ENCODE measurements at places on chromosomes 1 and 21.
A peak's percentile ranks its signal among the peaks of the same experiment; 100 is the strongest.

GRCh38 chr1:242242983-242243382 lies 244.1 kb upstream of the MAP1LC3C start:
- no peak for DNase-seq

- DNase-seq, result no peak
Measured at GRCh38 chr1:210777914-210778313, 356.0 kb downstream of the KCNH1 start.

- no peak for DNase-seq
Measured at GRCh38 chr1:167762061-167762746, 40.4 kb downstream of the MPZL1 start.

DNA sequence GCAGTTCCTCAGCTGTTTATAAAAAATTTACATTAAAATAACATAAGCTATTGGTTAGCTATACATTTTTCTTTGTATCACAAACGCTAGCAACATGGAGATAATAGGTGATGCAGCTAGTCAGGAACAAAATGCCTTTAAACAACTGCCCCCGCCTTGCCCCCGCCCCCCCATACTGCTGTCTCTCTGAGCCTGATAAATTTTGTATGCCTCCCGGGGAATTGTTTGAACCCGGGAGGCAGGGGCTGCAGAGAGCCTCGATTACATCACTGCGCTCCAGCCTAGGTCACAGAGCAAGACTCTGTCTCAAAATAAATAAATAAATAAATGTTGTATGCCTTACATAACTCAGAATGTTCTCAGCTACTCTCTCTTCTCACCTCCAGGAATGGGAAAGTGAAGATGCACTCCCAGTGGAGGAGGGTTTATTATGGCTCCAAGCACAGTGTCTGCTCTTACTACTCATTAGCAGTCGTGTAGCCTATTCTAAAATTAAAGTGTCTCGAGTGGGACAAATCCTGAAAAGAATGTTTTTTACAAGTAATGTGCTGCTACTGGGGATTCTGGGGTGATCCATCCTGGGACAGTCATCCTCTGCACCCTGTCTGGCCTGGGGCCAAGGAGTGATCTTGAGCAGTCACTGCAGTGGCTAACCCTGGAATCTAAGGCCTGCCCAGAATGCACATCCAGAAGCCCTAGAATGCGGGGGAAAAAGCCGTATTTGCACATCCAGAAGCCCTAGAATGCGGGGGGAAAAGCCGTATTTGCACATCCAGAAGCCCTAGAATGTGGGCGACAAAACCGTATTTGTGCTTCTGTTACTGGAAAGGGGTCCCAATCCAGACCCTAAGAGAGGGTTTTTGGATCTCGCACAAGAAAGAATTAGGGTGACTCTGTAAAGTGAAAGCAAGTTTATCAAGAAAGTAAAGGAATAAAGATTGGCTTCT lies 39.4 kb upstream of the ZNF496 start:
- peak; percentile 25 for DNase-seq

GRCh38 chr1:108961198-108961597 lies 2.1 kb downstream of the CLCC1 start:
- no peak for DNase-seq

DNA sequence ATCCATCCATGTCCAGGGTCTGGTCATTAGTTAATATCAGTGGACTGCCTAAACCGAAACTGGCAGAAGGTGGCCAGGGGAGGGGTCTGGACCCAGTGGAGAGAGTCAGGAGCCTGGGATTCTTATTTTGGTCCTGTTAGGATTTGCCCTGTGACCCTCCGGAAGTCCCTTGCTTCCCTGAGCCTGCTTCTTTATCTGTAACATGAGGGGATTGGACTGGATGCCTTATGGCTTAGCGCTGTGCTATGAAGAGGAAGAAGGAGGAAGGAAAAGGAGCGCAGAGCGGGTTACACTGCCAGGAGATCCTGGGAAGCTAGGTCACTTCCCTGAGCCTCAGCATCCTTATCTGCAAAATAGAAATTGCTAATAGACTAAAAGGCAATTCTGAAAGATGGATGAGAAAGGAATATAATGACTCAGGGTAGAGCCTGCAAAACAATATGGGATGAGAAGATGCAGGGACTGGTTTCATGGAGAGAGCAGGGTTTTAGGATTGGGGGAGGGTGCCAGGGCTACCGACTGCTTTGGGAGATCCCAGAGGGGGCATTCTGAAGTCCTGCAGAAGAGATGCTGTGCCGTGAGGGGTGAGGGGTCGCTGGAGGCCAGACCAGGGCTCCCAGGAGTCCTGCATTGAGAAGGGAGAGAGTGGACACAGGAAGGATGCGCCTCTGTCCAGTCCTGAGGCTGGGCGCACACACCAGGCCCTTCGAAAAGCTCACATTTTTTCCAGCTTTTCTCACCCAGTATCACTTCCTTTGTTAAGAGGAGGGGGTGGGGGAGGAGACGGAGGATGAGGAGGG lies 460 bp upstream of the ADORA1 start:
- no peak for DNase-seq

DNA sequence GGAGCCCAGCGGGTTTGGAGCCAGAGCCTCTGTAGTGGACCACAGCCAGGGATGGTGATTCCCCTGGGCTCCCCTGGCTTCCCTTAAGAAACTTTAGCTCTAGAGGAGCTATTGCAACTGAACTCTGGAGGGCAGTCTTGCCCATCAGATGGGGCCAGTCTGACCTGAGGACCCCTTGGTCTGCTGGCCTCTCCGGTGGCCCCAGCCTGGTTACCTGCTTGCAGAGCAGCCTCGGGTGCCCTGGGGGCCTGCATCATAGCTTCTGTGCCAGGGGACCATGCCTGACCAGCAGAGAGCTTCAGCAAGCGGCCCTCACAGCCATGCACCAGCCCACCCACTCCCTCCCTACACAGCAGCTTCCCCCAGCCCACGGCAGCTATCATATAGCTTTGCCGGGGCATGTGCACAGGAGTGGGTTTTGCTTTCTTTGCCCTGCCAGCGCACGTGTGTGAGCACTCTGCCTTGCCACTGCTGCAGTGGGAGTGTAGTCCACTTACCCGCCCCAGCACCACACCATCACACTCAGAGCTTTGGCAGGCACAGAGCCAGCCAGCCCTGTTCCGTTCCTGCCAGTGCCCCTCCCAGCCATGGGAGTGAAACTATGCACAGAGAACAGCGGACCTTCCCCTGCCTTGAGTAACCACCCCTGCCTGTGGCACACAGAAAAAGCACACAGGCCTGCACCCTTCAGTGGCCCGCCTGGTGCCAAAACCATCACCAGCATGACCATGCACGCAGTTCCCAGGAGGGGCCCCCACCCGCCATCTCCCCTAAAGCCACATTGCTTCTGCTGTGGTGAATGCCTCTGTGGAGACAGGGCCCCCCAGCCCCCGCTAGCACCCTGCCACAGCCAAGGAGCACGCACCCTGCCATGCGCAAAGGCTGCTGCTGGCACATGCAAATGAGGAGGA lies 442.9 kb upstream of the NEGR1 start:
- no peak for DNase-seq

GRCh38 chr21:14401217-14401616 lies 18.3 kb upstream of the HSPA13 start:
- DNase-seq, result no peak

GRCh38 chr1:218377143-218377660 lies 32.1 kb downstream of the TGFB2 start:
- no peak for DNase-seq

GRCh38 chr1:184972315-184973055 lies 1.8 kb downstream of the NIBAN1 start:
- no peak for DNase-seq

GRCh38 chr1:3790952-3791351 lies 5.3 kb downstream of the LRRC47 start:
- DNase-seq, result no peak

GRCh38 chr1:92838519-92838918 lies 6.7 kb downstream of the RPL5 start:
- DNase-seq, result no peak

GRCh38 chr1:12620488-12620865 lies 2.5 kb upstream of the DHRS3 start:
- DNase-seq, result no peak

DNA sequence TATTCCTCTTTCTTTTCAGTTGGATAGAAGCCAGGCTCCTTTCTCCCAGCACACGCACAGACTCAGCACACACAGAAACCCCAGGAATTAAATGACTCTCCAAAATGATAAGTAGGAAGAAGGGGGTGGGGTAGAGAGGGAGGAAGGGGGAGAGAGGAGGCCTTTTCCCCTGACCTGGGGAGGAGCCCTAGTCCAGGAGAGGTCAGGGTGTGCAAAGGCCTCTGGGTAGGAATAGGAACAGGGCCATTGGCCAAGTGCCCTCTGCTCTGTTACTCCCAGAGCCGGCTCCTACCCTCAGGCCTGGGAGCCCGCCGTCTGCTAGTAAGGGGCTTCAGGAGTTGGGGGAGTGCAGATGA lies 35.6 kb upstream of the PUM1 start:
- no peak for DNase-seq

DNA sequence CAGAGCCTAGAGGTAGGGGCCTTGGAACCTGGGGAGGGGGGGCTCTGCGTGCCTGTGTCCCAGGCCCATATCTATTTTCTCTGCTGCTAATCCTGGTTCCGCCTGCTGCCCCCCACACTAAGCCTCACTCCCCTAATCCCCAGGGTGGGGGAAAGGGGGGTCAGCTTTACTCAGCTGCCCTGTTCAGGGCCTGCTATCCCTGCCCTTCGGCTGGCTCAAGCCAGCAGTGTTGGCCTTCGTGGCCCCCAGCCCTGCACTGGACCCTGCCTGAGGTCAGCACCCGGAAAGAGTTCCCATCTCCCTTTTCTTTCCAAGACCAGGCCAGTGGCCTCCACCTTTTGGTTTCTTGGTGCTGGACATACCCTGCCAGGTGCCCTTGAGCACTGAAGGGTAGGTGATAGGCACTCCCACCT lies 8.4 kb downstream of the ZBTB7B start:
- no peak for DNase-seq

DNA sequence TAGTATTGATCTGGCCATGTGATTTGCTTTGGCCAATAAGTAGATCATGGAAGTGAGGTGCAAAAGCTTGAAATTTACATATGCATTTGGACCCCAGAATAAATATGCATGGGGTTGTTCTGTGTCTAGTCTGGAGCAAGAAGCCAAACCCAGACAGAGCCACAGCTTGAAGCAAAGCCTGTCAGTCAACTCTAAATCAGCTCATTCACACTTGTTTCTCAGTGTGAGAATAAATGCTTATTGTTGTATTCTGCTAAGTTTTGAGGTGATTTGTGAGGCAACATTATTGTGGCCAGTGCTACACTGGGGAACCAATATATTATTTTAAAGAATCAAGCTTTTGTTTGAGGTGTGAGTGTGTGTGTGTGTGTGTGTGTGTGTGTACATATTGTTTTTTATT lies 12.2 kb upstream of the PGLYRP3 start:
- DNase-seq, result no peak

GRCh38 chr21:26127918-26128317 lies 42.7 kb downstream of the APP start:
- DNase-seq, result no peak

GRCh38 chr1:207152792-207153468 lies 48.9 kb downstream of the C4BPA start:
- DNase-seq, result no peak

DNA sequence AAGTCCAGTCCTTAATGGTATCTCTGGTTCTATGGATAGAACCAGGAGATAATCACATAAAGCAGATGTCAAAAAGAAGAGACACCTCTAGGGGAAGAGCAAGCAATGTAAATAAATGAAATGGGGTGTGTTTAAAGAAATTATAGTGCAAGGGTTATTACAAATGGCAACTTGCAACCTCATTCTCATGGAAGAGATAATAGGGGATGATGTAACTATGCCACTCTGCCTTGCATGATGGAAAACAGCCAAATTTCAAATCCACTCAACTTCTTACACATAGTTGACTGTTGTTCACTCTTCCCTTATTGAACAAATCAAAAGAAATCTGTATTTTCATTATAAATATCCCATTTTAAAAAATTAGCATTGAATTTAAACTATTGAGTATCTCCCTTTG lies 274.0 kb upstream of the TMPRSS15 start:
- DNase-seq, result no peak

- no peak for DNase-seq
Measured at GRCh38 chr1:209341146-209341545, 242.4 kb upstream of the CAMK1G start.

- no peak for DNase-seq
Measured at GRCh38 chr1:48099072-48099773, 102.0 kb upstream of the TRABD2B start.

GRCh38 chr1:90122654-90123340 lies 127.9 kb downstream of the ZNF326 start:
- DNase-seq, result peak; percentile 1

DNA sequence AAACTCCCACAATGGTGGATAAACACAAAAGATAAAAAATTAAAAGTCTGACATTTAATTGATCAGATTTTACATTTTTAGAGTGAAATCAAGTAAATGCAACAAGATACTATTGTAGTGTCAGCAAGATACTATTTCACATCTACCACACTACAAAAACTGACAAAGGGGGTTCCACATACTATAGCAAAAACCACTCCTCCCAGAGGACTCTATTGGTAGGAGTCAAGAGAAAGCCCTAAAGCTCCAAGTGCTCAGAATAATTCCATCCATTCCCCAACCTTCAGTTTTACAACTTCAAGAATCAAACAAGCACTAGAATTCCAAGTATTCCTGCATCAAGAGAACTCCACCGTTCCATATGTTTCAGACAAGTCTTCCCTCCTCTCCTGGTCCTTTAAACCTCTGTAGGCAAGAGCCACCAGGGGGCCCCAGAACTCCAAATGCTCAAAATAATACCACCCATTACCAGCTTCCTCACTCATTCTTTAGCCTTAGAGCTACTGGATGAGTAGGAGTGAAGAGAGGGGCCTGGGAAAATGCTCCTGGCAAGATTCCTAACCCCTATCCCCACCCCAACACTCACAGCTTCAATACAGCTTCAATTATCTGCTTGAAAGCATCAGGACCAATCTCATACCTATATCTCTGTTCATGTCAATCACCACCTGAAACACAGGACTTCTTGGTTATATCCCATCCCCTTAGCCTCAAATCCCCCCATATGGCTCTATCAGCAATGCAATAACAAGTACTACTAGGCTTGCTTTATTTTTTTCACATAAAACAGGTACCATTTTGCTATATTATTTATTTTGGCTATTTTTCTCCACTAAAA lies 9.9 kb downstream of the TOR1AIP2 start:
- DNase-seq, result no peak

GRCh38 chr1:153028766-153029165 lies 2.2 kb upstream of the SPRR1B start:
- no peak for DNase-seq

DNA sequence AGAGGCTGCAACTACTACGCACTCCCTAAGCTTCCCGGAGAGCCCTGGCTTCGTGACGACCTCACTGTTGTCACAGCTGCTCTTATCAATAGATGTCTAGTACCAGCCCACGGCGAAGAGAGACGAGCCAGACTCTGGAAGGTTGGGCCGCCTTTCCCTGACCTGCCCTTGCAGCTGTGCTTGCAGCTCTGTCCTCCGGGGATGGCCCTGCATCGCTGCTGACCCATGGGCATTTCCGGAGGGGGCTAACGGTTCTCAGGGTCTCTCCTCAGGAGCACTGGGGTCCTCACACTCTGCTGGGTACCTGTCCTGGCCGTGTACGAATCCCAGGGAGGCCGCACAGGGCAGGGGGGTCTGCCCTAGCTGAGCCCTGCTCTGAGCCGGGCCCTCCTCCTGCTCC lies 93.8 kb upstream of the COL6A1 start:
- no peak for DNase-seq

GRCh38 chr1:195458365-195458764 lies 1149.9 kb downstream of the KCNT2 start:
- no peak for DNase-seq
